CD14-positive monocyte (primary cell): ENCODE measurements at places on chromosomes 7 and 10. TPM values are rescaled to one million over a fixed set of nuclear protein-coding genes. Genes with fewer than 3 reads are reported as not detected.

The CYP3A4 gene
- not detected for polyA plus RNA-seq

- no peak for DNase-seq
- peaks cover 43% of the 10 kb centered on the region for H3K4me1 ChIP-seq
- no peaks in the 10 kb centered on the region for H3K36me3 ChIP-seq
- peak overlapping the region; percentile 15 for H3K4me3 ChIP-seq
- no peaks in the 10 kb centered on the region for H3K27me3 ChIP-seq
Observed at GRCh38 chr10:103969436-103969835, 2.5 kb downstream of the SLK start.

DNA sequence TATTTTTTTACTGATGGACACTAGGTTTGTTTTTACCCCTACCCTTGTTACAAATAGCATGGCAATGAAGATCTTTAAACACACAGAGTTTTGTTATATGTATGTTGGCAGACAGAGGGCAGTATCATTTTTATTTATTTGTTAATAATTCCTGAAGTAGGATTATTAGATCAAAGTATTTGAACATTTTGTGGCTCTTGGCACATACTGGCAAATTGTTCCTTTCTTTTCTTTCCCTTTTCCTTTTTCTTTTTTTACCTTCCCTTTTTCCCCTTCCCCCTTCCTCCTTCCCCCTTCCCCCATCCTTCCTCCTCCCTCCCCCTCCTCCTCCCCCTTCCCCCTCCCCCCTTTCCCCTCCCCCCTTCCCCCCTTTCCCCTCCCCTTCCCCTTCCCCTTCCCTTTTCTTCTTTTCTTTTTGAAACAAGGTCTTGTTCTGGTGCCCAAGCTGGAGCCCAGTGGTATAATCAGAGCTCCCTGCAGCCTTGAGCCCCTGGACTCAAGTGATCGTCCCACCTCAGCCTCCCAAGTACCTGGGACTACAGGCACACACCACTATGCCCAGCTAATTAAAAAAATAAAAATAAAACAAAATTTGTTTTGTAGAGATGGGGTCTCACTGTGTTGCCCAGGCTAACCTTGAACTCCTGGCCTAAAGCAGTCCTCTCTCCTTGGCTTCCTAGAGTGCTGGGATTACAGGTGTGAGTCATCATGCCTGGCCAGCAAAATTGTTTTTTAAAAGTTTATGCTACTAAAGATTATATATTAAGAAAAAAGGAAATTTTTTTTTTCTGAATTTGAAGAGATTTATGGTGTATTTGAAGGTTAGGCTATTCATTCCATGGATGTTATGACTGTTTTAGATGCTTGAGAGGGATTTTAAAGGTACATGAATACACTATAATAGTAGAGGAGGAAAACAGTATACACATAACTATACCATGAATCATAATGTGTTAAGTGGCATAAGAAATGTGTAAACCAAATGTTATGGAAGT is 39.3 kb downstream of the SEPTIN7 start:
- H3K27me3 ChIP-seq: no peaks in the 10 kb centered on the region
- no peak overlapping the region for H3K4me3 ChIP-seq
- DNase-seq: no peak
- peaks cover 50% of the 10 kb centered on the region for H3K36me3 ChIP-seq

GRCh38 chr7:16773326-16773725 is 19.8 kb downstream of the TSPAN13 start:
- no peak overlapping the region for H3K4me3 ChIP-seq
- H3K27ac ChIP-seq: no peak overlapping the region
- no peaks in the 10 kb centered on the region for H3K27me3 ChIP-seq
- H3K36me3 ChIP-seq: no peaks in the 10 kb centered on the region

DNA sequence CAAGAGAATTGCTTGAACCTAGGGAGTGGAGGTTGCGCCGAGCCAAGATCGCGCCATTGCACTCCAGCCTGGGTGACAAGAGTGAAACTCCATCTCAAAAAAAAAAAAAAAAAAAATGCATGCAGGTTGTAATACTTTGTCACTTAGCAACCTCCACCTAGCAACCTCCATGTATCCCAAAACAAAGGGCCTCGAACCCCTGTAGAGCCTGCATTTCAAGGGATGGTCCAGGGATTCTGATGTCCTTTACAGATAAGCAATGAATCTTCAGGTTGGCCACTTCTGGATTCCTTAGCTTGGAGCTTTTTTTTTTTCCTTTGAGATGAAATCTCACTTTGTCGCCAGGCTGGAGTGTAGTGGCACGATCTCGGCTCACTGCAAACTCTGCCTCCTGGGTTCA is 1211.0 kb downstream of the TYW1 start:
- no peaks in the 10 kb centered on the region for H3K4me1 ChIP-seq
- H3K4me3 ChIP-seq: no peak overlapping the region
- no peak for DNase-seq
- no peaks in the 10 kb centered on the region for H3K27me3 ChIP-seq
- H3K27ac ChIP-seq: no peak overlapping the region
- H3K36me3 ChIP-seq: no peaks in the 10 kb centered on the region

The H2BK1 gene
- polyA plus RNA-seq: not detected
